ENCODE measurements at places on chromosomes 11 and 22. TPM values are rescaled to one million over a fixed set of nuclear protein-coding genes. Genes with fewer than 3 reads are reported as not detected.

Gene CLDN5
- 0.03 TPM for polyA plus RNA-seq

Gene ASRGL1
- polyA plus RNA-seq, result 0.32 TPM

Gene GGTLC3
- not detected for polyA plus RNA-seq

Gene MUC15
- not detected for polyA plus RNA-seq

GRCh38 chr11:113405724-113406478, 18.3 kb downstream of the ANKK1 start:
- DNase-seq, result no peak

DNA sequence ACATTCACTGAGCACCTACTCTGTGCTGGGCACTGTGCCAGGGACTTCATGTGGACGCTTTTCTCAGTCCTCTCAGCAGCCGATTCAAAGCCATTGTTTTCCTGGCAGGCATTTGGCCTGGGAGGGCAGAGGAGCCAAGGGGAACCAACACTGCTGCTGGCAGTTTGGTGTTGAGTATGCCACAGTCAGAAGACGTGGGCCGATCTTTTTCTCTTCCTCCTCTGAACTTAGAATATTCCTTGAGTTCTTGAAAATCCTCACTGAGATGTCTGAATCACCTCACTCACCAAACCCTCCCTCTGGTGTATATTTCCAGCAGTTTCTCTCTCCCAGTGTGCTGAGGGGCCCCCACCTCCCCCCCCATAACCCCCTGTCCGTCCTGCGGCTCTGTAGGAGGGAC, 114.5 kb upstream of the CRYBB3 start:
- no peak for DNase-seq

DNA sequence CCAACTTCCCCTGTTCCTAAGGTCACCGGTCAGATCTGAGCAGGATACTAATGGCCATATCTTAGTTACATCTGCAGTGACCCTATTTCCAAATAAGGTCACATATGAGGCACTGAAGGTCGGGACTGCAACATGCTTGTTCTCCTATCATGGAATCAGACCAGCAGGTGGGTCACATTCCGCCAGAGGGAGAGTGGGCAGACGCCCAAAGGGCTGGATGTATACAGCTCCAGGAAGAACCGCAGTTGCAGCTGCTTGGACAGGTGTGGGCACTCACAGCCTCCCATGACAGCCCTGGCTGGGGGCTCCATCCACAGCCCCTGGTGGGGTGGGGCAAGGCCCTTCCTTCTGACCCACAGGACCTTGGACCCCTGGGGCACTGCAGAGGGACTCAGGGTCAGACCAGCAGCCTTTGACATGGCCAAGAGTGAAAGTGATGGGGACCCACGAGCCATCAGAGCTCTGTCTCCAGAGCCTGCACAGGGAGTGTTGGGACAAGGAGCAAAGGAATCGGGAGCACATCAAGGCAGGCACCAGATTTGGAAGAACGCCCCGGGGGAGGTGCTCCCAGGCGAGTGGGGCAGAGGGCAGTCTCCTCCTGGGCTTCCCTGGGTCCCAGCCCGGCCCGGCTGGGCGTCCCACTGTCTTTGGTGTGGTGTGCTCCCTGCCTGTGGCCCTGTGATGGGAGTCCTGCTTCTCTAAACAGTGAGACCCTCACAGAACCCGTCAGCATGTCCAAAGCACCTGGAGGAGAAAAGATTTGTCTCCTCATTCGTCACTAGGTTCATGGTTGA, 13.3 kb upstream of the CD81 start:
- DNase-seq, result no peak

DNA sequence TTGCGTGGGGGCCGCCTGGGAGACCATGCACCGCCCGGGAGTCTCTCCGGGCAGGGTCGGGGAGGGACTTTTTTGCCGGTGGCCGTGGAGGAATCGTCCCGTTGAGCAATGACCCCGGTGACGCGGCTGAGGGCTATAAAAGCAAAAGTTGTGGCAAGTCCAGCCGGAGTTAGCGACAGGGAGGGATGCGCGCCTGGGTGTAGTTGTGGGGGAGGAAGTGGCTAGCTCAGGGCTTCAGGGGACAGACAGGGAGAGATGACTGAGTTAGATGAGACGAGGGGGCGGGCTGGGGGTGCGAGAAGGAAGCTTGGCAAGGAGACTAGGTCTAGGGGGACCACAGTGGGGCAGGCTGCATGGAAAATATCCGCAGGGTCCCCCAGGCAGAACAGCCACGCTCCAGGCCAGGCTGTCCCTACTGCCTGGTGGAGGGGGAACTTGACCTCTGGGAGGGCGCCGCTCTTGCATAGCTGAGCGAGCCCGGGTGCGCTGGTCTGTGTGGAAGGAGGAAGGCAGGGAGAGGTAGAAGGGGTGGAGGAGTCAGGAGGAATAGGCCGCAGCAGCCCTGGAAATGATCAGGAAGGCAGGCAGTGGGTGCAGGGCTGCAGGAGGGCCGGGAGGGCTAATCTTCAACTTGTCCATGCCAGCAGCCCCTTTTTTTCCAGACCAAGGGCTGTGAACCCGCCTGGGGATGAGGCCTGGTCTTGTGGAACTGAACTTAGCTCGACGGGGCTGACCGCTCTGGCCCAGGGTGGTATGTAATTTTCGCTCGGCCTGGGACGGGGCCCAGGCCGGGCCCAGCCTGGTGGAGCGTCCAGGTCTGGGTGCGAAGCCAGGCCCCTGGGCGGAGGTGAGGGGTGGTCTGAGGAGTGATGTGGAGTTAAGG, at the start of gene NEAT1:
Gene NEAT1 (plus strand): TSS at position 166 of the 883 bp plus-strand sequence.
- DNase-seq, result peak; percentile 90

DNA sequence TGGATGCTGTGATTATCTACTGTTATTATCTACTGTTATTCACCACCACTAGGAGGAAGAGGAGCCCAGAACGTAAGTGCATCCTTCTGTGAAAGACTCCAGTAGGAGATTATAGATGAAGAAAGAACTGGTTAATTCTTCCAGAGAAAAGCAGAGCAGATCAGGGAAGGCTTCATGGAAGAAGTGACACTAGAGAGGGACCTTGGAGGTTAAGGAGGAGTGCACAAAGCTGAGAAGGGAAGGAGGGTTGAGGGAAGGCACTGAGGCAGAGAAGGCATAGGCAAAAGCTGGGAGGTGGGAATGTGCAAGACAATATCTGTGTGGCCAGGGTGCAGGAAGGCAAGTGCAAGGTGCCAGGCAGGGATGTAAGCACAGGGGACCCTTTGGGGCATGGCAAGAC, 13.5 kb downstream of the CRYBB1 start:
- no peak for DNase-seq

DNA sequence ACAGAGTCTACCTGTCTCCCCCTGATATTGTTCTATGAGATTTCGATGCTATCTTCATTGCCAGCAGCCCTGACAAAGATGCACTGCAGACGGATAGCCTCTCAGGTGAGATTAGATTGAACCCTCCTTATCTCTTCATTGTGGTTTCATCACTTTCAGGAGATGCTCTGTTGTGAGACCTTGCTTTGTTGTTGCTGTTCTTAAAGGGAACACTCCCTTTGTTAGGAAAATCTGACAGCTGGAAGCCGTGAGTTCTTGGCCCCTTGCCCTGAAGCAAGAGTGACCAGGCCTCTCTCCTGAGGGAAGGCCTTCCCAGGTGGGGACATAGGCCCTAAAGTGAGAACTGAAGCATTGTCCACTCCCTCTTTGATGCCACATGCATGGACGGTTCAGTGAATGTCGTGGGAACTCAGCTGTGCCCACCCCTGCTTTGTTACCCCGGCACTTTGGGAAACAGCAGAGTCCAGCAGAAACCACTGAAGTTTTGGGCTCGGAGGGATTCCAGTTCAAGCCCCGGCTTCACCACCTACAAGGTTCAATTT, 976.1 kb downstream of the TBC1D22A start:
- no peak for DNase-seq

DNA sequence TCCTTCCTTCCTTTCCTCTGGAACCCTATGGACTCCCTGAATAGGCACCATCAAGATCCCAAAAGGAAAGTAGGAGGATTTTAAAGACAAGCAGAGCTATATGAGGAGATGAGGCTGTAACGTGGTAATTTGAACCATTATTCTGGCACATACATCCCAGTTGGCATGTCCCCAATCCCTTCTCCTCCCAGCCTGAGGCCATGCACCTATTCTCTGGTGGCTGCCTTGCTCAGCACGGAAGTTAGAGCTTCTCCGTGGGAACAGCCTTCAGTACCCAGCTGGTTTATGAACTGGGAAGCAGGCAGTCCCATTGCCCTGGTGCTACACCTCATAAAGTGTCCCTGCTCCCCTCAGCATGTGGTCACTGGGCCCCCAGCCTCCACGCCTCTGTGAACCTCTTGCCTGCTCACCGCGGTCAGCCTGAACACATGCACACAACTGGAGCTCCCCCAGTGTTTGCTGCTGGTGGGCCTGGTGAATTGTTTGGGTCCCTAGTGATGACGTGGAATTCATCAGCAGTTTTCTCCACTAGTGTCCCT, 139.9 kb upstream of the PLET1 start:
- no peak for DNase-seq

DNA sequence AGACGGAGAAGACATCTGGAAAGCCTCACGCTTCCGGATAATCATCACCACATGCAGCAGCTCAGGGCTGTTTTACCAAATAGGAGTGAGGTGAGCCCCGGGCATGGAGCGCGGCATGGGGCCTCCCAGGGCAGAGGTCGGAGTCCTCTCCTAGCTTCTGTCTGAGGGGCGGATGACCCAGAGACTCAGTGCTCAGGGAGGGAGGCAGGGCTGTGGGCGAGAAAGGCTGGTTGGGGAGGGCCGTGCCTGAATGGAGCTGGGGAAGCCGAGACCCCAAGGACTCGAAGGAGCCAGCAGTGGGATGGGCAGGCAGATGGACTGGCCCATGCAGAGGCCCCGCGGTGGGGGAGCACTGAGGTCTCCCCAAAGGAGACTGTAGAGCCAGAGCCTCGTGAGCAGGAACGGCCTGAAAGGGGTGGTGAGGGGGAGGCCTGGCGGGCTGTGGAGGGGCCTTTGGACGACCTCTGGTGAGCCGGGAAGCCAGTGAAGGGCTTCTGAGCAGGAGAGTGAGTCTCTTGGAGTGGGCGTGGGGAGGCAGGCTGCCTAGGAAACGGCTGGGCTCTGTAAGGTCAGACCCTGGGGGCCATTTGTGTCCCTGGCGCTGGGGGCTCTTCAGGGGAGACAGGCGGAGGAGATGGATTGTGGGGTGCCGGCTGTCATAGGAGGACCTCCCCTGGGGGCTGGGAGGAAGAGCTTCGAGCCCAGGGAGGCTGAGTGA, 24.7 kb upstream of the PANX2 start:
- DNase-seq, result no peak

GRCh38 chr11:9626496-9627394, 37.1 kb upstream of the SWAP70 start:
- DNase-seq, result no peak

DNA sequence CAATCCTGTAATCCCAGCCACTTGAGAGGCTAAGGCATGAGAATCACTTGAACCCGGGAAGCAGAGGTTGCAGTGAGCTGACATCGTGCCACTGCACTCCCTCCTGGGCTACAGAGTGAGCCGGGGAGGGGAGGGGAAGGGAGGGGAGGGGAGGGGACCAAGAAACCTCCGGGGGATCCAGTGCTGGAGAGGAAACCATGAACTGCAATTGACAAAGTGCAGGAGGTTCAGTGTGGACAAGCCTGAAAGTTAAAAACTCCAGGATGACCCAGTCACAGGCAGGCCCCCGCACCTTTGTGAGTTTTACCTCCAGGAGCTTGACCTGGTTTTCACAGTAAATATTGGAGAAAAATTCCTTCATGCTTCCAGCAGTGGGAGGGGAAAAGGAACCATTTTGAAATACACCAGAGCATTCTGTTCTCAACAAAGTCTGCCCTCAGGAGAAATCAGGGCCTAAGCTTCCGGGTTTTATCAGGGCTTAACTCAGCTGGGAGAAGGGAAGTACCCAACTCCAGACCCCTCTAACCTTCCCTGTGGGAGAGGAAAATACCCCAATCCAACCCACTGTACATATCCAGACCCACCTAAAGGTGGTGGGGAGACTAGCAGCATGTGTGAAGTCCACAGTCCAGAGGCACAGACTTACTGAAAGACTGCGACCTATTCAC, 15.5 kb upstream of the ZFTA start:
- no peak for DNase-seq

DNA sequence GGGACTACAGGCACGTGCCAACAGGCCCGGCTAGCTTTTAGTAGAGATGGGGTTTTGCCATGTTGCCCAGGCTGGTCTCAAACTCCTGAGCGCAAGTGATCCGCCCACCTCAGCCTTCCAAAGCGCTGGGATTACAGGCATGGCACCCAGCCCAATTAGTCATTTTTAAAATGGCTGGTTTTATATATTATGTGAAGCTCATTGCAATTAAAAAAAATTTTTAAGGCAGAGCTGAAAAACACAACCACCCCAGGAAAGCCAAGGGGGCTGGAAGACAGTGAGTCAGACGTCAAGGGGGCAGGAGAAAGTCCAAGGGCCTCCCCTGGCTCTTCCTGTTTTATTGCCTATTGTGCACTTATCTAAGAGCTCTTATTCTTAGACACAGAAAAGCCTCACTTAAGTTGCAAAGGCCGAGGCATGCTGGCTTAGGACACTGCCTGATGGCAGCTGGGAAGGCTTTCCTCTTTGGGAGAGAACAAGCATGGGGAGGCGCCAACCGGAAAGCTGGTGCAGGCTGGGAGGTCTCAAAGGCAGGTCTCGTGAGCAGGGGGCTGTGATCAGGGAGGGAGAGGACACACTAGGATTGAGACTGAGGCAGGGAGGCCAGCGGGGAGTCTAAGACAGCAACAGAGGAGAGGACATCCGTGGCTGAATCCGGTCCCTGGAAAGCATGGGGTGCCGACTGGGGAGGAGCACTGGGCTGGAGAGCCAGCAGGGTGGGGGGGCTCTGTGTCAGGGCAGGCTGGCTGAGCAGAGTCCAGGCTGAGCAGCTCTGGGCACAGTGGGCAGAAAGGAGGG, 11.1 kb upstream of the OSM start:
- peak; percentile 78 for DNase-seq

- DNase-seq, result no peak
These were observed 14.1 kb downstream of the H19 start for GRCh38 chr11:1983601-1983961.

DNA sequence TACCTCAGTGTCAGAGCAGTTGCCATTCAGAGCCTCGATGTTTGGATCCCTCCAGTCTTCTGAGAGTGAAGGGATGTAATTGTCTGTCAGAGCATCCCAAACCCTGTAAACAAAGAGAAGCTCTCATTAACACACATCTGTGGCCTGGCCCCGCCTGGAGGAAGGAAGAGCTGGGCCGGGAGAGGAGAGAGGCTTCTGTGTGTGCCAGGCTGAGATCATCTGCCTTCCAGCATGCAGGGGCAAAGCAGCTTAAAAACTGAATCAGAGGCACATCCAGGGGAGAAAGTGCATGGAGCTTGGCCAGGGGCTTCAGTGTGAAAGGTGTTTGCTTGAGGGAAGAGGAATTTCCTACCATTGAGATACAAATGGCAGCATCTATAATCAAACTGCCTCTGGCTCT, 14.5 kb downstream of the FEZ1 start:
- DNase-seq, result peak; percentile 43

GRCh38 chr11:11318961-11319360, 34.1 kb downstream of the CSNK2A3 start:
- no peak for DNase-seq

GRCh38 chr11:132030896-132031295, 660.5 kb downstream of the NTM start:
- DNase-seq, result no peak

GRCh38 chr11:92892802-92893684, 76.4 kb upstream of the MTNR1B start:
- no peak for DNase-seq

All from mammary epithelial cell (primary cell).